ENCODE measurements at places on chromosomes 7 and 10.

GRCh38 chr7:132565885-132566284 is 10.4 kb downstream of the PLXNA4 start:
- no peak for DNase-seq

DNA sequence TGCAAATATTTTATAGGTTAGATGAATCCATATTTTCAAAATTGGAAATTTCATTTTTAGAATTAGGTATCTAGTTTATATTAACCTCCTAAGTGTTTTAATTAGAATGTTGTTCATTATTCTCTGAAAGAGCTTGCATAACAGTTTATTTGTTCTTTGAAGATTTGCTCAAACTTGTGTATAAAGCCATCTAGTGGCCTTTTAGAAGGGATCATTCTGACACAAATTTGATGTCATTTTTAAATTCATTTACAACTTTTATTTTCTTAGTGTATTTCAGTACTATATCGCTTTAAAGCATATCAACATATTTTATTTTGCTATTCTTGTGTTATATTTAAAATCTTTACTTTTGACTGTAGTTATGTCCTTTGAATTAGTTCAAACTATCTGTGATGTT is 527.0 kb upstream of the NRG3 start:
- DNase-seq = no peak

DNA sequence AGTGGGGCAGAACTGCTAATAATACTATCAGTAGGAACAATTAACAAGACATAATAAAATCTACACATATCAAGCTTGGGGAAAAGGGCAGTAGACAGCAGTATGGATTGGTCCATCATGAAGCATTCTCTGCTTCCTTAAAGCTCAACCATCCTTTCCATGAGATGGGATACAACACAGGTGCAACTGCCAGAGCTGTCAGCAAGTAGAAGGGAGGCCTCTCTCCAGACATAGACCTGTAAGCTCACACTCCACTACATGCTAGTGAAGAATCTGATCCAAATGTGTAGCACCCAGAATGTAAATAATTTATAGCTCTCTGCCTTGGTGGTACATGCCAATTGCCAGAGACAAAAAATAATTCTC is 41.5 kb upstream of the ANAPC16 start:
- DNase-seq = no peak

DNA sequence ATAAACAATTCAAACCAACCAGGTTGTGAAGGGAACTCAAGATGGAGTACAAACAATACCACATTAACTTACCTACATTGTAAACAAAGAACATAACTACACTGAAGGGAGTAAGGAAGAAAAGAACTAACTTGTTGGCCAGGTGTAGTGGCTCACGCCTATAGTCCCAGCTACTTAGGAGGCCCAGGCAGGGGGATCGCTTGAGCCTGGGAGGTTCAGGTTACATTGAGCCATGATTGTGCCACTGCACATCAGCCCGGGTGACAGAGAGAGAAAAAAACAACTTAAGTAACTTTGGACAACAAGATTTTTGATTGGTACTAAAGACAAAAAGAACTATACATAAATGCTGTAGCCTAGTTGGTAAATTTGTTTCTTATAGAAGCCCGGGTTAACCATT is 68.8 kb downstream of the TRIL start:
- no peak for DNase-seq

DNA sequence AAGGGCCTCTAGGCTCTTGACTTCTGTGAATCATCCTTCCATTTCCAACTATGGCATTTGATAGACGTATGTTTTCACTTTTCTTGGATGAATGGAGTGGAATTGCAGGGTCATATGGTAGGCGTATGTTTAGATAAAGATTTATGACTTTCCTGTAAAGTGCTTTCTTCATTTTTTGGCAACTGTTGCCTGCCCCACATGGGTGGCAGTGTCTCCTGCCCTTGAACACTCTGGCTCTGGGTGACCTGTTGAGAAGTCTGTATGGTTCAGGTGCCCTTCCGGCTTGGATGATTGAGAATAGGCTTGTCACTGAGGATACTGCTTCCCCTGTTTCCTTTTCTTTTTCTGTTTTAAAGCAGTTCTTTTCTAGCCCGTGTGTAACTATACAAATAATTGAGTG is 23.1 kb downstream of the RET start:
- DNase-seq = no peak

DNA sequence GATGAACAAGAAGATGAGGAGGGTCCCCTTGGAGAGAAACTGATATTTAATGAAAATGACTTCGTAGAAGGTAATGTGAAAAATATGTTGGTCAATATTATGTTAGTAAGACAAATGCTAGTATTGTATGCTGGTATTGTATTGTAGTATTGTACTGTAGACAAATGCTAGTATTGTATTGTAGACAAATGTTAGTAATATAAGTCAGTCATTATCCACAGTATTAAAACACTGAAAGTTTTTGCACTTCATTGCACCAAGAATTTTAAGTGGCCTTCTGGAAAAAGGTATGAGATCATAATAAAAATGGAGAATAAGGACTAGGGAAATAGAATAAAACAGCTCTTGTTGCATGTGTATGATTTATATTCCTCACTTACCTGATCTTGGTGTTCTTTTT is 17.5 kb downstream of the CSGALNACT2 start:
- DNase-seq = no peak

Data from posterior cingulate gyrus (tissue), 11 donors.